ENCODE measurements at places on chromosomes 4 and X. TPM values are rescaled to one million over a fixed set of nuclear protein-coding genes. Genes with fewer than 3 reads are reported as not detected.

- no peak for DNase-seq
- no peaks in the 10 kb centered on the region for H3K4me1 ChIP-seq
- H3K27ac ChIP-seq: no peak overlapping the region
- no peaks in the 10 kb centered on the region for H3K27me3 ChIP-seq
Observed at GRCh38 chr4:188374871-188375270, 235.6 kb downstream of the TRIML1 start.

- H3K36me3 ChIP-seq: no peaks in the 10 kb centered on the region
- H3K27me3 ChIP-seq: no peaks in the 10 kb centered on the region
- DNase-seq: no peak
- H3K27ac ChIP-seq: no peak overlapping the region
- no peak overlapping the region for H3K4me3 ChIP-seq
Observed at GRCh38 chrX:68461576-68461975, 28.3 kb upstream of the OPHN1 start.

GRCh38 chrX:112614640-112615039 is 65.1 kb downstream of the LHFPL1 start:
- no peaks in the 10 kb centered on the region for H3K27me3 ChIP-seq
- H3K27ac ChIP-seq: no peak overlapping the region
- no peaks in the 10 kb centered on the region for H3K36me3 ChIP-seq
- no peak overlapping the region for H3K4me3 ChIP-seq
- DNase-seq: no peak
- no peaks in the 10 kb centered on the region for H3K4me1 ChIP-seq

GRCh38 chr4:68141852-68142251 is 12.2 kb upstream of the TMPRSS11F start:
- H3K36me3 ChIP-seq: no peaks in the 10 kb centered on the region
- H3K27me3 ChIP-seq: no peaks in the 10 kb centered on the region
- H3K4me1 ChIP-seq: no peaks in the 10 kb centered on the region
- no peak overlapping the region for H3K4me3 ChIP-seq

DNA sequence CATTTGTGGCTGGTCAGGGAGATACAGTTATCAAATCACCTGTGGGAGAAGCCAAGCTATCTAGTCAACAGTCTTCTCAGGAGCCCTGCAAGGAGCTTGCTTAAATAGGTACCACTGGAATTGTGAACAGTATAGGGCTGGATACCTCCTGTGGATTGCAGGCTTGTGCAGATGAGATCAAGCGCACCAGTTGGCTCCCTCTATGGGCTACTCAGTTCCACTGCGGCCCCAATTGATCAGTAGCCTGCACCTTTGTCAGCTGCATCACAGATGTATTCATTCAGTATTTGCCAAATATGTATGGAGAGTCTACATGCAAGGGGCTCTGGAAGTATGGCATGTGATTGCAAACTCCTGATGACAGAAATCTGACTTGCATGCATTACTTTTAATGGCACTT is 28.6 kb downstream of the TEX13A start:
- H3K4me3 ChIP-seq: no peak overlapping the region
- H3K27ac ChIP-seq: no peak overlapping the region
- no peaks in the 10 kb centered on the region for H3K4me1 ChIP-seq
- H3K27me3 ChIP-seq: no peaks in the 10 kb centered on the region

GRCh38 chr4:36308150-36308549 is 26.7 kb downstream of the DTHD1 start:
- H3K4me3 ChIP-seq: no peak overlapping the region
- H3K4me1 ChIP-seq: peaks cover 41% of the 10 kb centered on the region
- no peak for DNase-seq
- no peaks in the 10 kb centered on the region for H3K27me3 ChIP-seq
- no peak overlapping the region for H3K27ac ChIP-seq

DNA sequence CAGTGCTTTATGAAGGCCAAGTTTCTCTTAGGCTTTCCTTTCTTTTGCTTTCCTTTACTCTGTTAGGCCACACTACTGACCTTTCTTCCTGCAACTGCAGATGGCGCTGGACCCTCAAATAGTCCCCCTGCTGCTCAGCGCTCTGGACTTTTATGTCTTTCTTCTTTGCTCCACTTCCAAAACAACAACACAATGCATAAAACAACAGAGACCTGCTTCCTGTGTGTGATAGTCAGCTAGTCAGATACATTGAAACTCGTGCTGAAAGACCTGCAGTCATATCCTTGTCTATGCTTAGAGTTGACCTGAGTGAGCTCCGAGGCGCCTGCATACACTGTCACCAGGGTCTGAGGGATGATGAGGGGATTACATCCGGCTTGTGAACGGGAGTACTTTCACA is 108.9 kb upstream of the TEX13D start:
- H3K4me3 ChIP-seq: peak overlapping the region; percentile 33
- H3K27me3 ChIP-seq: no peaks in the 10 kb centered on the region
- no peaks in the 10 kb centered on the region for H3K36me3 ChIP-seq
- DNase-seq: peak; percentile 55

DNA sequence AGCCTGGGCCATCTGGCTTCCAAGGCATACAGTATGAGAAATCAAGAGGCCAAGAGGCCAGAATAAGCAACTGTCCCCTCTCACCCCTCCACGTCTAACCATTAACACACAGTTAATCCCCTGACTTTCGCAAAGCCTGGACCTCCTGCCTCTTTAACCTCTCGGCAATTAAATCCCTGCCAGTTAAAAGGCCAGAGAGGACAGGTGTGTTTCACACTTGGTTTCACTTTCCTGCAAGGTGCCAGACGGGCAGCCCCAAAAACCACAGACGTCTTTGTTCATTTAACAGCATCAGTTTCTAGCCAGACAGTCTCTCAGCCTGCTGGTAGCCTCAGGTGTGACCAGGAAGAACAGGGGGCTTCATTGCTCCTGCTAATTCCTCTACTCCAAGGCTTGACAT is 91.1 kb upstream of the KIT start:
- H3K27me3 ChIP-seq: no peaks in the 10 kb centered on the region
- no peak overlapping the region for H3K27ac ChIP-seq
- no peaks in the 10 kb centered on the region for H3K36me3 ChIP-seq
- no peak overlapping the region for H3K4me3 ChIP-seq
- no peaks in the 10 kb centered on the region for H3K4me1 ChIP-seq

The SPATA4 gene
- total RNA-seq: not detected

DNA sequence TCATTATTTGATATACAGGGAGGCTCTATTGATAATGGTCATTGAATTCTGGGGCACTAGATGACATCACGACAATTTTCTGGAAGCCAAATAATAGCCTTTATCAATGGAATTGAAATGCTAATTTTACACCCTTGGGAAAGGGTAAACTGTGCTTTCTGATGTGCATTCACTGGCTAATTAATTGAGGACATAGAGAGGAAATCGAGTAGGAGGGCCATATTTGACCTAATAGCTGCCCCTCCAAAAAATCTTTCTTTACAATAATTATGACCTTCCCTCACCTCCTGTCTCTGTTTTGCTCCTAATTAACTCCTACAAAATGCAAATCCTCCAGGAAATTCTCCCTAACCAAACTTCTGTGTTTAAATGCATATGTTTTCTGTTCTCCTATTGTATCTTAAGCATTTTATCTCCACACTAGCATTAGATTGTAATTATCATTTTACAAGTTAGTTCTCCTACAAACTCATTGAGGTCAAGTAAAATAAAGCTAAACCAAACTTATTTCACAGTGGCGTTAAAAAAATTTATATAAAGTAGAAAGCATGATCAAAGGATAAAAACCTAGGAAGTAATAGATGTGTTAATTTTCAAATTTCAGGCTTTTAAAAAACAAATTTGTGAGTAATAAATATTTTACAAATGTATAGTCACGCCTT is 1414.0 kb upstream of the AGA start:
- H3K4me3 ChIP-seq: no peak overlapping the region
- H3K4me1 ChIP-seq: no peaks in the 10 kb centered on the region
- no peak overlapping the region for H3K27ac ChIP-seq
- H3K27me3 ChIP-seq: no peaks in the 10 kb centered on the region

The DCAF4L1 gene
- 0.33 TPM for total RNA-seq

The F9 gene
- not detected for total RNA-seq

DNA sequence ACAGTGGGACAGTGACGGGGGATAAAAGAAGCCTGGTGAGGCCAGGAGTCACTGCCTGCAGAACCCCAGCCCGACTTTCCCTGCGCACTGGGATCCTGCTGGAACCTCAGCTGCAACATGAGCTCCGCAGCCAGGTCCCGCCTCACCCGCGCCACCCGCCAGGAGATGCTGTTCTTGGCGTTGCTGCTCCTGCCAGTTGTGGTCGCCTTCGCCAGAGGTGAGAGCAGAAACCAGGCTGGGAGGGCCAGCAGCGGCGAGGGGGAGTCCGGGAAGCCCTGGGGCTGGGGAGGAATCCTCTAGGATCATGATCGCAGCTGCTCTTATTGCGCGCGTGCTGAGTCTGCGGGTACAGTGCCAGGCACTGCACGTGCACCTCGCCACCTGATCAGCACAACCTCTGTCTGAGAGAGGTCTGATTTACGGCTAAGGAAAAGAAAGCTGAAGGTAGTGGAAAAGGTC is at the start of gene PF4V1:
PF4V1 (plus strand) TSS at position 51 of the 459 bp plus-strand sequence; CDS start at position 118, 67 bp downstream.
- DNase-seq: no peak
- H3K36me3 ChIP-seq: no peaks in the 10 kb centered on the region
- no peaks in the 10 kb centered on the region for H3K4me1 ChIP-seq
- H3K27ac ChIP-seq: no peak within 1 kb of the TSS
- no peak within 1 kb of the TSS for H3K4me3 ChIP-seq
- H3K27me3 ChIP-seq: peaks cover 4% of the 10 kb centered on the region

GRCh38 chr4:112270640-112271421 is 14.9 kb downstream of the TIFA start:
- no peak overlapping the region for H3K4me3 ChIP-seq
- H3K36me3 ChIP-seq: peaks cover 38% of the 10 kb centered on the region
- DNase-seq: no peak
- H3K27ac ChIP-seq: peak overlapping the region; percentile 52
- no peaks in the 10 kb centered on the region for H3K27me3 ChIP-seq
- peaks cover 53% of the 10 kb centered on the region for H3K4me1 ChIP-seq

DNA sequence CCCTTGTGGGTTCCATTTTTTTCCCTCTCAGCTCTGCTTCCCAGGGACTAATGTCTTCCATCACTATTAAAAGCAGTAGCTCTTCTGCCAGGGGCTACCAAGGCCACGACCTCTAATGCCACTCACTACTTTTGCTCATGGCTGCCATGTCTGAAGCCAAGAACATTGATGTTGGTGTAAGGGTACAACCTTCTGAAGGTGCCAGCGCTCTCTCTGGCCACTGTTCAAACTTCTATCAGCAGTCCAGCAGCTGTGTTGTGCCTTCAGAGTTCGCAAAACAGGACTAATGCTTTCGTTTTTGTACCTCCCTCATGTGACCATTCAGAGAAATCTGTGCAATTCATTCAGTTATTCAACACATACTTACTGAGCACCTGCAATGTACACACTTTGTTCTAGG is 121.5 kb upstream of the ENPEP start:
- H3K4me1 ChIP-seq: no peaks in the 10 kb centered on the region
- H3K27ac ChIP-seq: no peak overlapping the region
- DNase-seq: no peak
- no peak overlapping the region for H3K4me3 ChIP-seq
- H3K27me3 ChIP-seq: peaks cover 8% of the 10 kb centered on the region

The AWAT2 gene
- total RNA-seq: not detected

The MGARP gene
- total RNA-seq: not detected

GRCh38 chr4:103493450-103494159 is 226.2 kb downstream of the TACR3 start:
- no peak for DNase-seq
- peaks cover 11% of the 10 kb centered on the region for H3K4me1 ChIP-seq
- H3K27ac ChIP-seq: no peak overlapping the region
- H3K27me3 ChIP-seq: no peaks in the 10 kb centered on the region
- H3K36me3 ChIP-seq: no peaks in the 10 kb centered on the region

The STK32B gene
- not detected for total RNA-seq

GRCh38 chr4:88090898-88091297 is 67.5 kb downstream of the ABCG2 start:
- H3K27me3 ChIP-seq: peaks cover 3% of the 10 kb centered on the region
- no peak overlapping the region for H3K4me3 ChIP-seq
- H3K36me3 ChIP-seq: no peaks in the 10 kb centered on the region

- H3K27me3 ChIP-seq: no peaks in the 10 kb centered on the region
- H3K36me3 ChIP-seq: peaks cover 6% of the 10 kb centered on the region
- no peak for DNase-seq
- H3K27ac ChIP-seq: no peak overlapping the region
- no peak overlapping the region for H3K4me3 ChIP-seq
Observed at GRCh38 chr4:86967073-86967472, 32.3 kb downstream of the AFF1 start.

The GAGE12E gene
- total RNA-seq: not detected

GRCh38 chr4:118739022-118739713 is 54.0 kb downstream of the METTL14 start:
- no peaks in the 10 kb centered on the region for H3K27me3 ChIP-seq
- no peak overlapping the region for H3K27ac ChIP-seq

The PABPC1L2A gene
- not detected for total RNA-seq

The ERAS gene
- not detected for total RNA-seq

The TLL1 gene
- not detected for total RNA-seq

GRCh38 chr4:5156682-5157081 is 105.4 kb downstream of the STK32B start:
- no peak overlapping the region for H3K27ac ChIP-seq

DNA sequence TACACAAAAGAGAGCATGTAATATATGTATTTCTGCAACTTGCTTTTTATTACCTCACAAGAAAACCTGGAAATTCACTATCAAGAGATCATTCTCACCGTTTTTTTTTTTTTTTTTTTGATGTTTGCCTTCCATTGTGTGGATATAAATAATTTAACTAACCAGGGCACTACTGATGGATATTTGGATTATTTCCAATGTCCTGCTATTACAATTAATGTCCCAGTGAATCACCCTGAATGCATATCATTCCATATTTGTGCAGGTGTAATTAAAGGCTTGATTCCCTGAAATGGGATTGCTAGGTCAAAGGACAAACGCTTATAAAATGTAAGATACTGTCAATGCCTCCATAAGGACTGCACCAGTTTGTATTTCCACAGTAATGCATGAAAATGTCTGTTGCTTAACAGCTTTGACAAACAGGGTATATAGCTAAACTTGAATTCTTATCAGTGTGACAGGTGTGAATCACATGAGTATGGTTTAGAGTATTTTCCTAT is 87.8 kb downstream of the NCAPG start:
- peaks cover 7% of the 10 kb centered on the region for H3K36me3 ChIP-seq
- H3K4me1 ChIP-seq: peaks cover 4% of the 10 kb centered on the region
- no peak overlapping the region for H3K4me3 ChIP-seq
- no peaks in the 10 kb centered on the region for H3K27me3 ChIP-seq

DNA sequence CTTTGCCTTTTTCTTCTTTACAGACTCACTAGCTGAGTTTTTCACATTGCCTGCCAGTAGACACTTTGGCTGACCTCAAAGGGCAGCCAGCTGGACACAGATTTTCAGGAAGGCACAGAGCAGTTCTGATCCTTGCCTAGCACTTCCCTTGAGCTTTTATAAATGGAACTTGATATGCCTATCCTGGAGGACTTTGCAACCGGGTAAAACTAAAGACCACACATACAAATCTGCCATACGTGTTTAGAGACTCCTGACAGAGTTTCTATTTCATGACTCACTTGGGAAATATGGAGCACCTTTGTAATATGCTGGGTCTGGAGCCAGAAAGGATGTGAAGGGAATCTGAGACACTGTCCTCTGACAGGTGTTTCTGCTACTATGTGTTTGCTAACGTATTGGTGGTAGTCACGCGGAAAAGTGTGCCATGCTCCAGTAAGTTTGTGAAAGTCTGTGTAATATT is 56.7 kb upstream of the RASSF6 start:
- no peak overlapping the region for H3K4me3 ChIP-seq
- no peaks in the 10 kb centered on the region for H3K27me3 ChIP-seq
- H3K27ac ChIP-seq: no peak overlapping the region
- no peaks in the 10 kb centered on the region for H3K36me3 ChIP-seq
